Fibroblast of skin of left quadriceps (primary cell): ENCODE measurements at places on chromosomes 1 and 21.

DNA sequence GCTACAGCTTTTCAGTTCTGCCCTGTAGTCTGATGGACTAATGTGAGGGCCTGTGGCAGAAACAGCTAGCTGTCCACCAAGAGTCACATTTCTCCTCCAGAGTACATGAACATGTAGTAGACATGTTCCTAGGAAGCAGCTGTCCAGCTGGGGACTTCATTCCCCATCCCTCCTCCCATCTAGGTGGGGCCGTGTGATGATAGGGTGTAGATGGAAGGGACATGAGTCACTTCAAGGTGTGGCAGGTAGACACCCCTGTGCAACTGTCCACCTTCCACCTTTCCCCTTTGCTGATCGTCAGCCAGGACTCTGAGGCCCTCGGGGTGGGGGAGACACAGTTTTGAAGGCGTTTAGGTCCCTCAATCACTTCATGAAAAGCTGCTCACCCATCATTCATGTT lies 3.6 kb upstream of the RD3 start:
- DNase-seq = no peak

- no peak for DNase-seq
These were observed 12.2 kb downstream of the TRMT13 start for GRCh38 chr1:100145116-100145515.

- DNase-seq = no peak
These were observed 1.2 kb upstream of the PPOX start for GRCh38 chr1:161164901-161165610.

DNA sequence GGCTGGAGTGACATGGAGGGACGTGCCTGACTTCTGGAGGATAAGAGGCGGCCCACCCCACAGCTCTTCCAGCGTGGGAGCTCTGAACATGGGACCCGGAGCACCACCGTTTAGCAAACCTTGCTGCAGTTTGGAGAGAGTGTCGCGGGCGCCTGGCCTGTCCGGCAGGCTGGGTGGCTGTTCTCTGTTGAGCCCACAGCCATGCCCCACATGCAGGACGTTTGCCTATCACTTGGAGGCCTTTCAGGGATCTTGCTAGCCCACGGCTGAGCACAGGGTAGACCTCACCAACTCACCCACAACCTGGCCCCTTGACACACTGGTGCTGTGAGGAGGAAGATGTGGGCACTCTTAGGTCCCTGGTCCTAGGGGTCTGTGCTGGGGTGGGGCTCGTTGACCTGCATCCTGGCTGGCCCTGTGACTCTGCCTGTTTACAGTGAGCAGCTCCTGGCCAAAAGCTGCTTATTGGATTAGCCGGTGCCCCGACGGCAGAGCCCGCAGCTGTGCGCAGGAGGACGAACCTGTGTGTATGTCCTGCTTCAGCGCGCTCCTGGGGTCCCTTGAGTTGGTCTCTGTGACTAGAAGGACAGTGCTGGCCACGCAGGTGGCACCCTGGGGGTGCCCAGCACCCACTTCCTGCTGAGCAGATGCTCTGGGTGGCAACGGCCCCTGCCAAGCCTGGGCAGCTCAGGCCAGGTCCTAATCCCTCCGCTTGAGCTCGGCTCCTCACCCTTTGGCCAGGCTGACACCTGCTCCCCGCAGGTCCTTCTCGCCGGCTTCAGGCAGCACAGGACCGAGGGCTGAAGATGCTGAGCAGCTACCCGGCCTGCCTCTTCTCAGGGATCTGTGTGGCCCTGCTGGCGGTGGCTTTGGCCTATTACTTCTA lies 72.4 kb upstream of the TRAPPC10 start:
- DNase-seq = no peak
